ENCODE measurements at places on chromosomes 11 and 22. TPM values are rescaled to one million over a fixed set of nuclear protein-coding genes. Genes with fewer than 3 reads are reported as not detected.

- DNase-seq = no peak
Observed at GRCh38 chr22:19865141-19865829, 10.6 kb upstream of the GNB1L start.

DNA sequence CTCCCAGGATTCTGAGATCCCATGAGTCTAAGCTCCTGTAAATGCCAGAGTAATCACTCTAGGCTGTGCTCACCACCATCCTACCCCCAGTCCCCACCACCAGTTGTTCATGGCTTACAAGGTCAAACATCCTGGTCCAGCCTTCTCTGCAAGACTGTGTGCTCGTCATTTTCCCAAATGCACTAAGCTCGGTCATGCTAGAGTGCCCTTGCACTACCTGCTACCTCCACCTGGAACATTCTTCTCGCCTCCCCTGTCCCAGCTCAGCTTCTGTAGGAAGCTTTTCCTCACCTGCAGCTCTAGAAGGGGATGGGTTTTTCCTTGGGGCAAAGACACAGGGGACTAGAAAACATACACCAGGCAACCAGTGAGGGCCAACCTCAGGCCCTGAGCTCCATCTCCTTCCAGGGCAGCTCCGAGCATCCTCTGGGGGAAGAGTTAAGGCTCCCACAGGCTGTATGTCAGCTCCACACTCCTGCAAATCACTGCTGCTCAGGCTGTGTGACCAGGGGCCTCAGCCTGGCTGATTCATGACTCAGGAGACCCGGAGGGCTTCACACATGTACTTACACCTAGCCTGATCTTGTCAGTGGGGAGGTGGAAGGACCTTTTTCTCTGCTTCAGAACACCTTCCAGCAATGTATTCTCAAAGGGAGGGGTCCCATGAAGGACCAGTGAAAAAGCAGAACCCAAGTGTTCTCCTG lies 37.2 kb upstream of the CSNK2A3 start:
- DNase-seq = no peak

DNA sequence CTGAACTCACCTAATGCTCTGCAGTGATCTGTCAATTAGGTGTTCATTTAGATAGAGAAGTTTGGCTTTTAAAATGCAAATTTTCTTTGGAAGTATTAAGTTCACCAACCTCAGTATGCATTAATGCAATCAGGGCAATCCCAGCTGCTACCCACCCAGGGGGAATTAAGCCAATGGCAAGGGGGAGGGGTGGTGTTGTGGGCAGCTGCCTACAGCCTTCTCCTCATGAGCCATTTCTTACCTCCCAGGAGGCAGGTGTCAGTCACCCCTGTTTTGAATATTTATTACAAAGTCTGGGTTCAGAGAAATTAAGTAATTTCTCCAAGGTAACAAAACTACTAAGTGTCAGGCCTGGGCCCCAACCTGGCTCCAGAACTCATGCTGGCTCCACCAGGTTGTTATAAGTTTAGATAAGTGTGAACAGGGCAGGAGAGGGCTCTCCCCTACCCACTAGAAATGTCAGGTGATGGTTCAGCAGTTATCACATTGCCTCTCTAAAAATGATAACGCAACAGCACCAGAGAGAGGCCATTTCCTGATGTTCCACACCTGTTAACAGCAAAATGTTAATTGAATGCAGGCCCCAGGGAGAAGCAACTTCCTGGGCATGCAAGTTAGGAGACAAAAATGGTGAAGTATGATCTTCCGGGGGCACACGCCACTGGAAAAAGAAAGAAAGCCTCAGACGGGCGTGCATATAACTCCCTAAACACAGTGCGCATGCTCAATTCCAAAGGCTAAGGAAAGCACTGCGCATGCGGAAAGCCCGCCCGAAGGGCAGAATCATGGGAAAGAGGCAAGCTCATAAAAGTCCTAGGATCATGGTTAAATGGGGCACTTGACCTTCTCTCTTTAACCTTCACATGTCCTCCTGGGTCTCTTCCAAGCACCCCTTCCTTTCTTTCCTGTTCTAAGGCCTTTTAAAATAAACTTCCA lies 35.4 kb upstream of the GNAZ start:
- DNase-seq = no peak

GRCh38 chr11:111426617-111427016 lies 47.5 kb upstream of the POU2AF1 start:
- DNase-seq = no peak

The MYO7A gene
- 1.1 TPM for polyA plus RNA-seq

GRCh38 chr11:87917111-87917510 lies 258.1 kb downstream of the RAB38 start:
- no peak for DNase-seq

The ZW10 gene
- 26.6 TPM for polyA plus RNA-seq

The TSG101 gene
- polyA plus RNA-seq = 53.2 TPM

The MMP3 gene
- polyA plus RNA-seq = 2.0 TPM

DNA sequence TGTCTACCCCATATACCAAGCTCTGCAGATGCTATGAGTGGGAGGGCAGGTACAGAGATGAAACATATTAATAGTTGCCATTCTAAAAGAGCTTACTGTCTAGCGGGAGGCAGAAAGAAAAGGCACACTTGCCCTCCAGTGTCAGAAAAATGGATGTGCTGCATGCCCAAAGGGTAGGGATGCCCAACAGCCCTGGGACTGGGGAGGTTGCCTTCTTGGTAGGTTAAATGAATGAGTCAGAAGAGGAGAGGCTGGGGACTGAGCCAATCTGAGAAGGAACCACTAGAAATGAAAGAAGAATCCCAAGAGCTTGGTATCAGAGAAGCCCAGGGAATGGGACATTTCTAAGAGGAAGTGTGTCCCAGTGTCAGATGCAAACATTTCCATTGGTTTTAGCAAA lies 1.2 kb downstream of the BIRC3 start:
- no peak for DNase-seq

DNA sequence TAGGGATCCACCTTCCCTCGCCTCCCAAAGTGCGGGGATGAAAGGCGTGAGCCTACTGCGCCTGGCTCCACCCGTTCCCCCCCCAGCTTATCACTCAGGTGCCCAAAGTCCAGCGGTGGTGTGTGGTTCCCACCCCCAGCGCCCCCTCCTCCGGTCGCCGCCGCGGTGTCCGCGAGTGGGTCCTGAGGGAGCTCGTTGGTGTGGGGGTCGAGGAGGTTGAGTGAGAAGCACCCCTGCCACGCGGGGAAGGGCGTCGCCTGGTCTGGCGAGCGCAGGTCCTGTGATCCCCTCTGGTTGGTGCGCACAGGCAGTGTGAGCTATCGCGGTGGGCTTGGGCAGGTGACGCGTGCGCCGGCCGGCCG lies 3900.6 kb upstream of the OR11H1 start:
- no peak for DNase-seq

DNA sequence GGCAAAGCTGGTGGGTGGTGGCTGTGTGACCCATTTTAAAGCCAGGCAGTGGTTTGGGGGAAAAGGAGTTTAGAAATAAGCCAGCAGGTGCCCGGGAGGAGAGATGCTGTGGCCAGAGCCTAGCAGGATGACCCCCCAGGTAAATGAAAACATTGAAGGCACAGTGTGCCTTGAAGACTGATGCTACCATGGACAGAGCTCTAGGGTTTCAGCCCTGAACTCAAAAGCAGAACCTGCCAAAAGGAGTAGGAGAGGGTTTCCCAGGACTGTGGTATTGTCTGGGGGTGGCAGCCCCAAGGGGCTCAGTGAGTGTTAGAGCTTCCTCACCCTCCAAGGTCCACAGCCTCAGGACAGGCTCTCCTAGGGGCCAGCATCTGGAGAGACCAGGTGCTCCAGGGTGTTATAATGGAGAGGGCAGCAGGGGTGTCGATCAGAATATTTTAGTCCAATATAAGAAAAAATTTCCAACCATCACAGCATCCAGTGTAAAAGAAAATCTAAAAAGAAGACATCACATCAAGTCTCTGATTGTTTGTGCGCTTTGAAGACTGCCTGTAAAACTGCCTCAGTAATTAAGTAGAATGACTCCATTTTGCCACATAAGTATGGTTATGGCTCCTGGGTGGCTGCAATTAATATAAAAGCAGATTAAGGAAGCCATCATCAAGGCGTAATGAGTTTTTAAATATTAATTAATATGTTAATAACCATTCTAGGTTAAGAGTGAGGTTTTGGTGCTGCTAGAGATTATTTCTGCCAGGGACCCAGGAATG lies 88.6 kb upstream of the LMO1 start:
- DNase-seq = no peak
